ENCODE measurements at places on chromosomes 7 and 10. TPM values are rescaled to one million over a fixed set of nuclear protein-coding genes. Genes with fewer than 3 reads are reported as not detected.

DNA sequence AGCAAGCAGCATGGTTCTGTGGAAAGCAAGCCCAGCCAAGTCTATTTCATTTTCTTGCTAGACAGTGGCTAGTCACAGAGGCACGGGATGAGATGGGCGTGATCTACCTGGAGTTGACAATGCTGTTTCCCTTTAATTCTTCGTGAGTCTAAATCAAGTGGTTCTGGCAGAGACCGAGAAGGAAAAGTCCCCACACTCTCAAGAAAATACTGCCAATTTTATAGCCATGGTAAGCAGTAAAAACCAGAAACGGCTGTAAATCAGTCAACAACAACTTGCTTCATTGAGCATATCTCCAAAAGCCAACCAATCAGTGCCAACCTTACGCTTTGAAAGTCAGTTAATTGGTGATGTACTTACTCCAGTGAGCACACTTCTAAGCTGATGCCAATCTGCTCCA, 223.4 kb downstream of the SEC23IP start:
- H3K27ac ChIP-seq = no peak overlapping the region
- DNase-seq = no peak
- no peaks in the 10 kb centered on the region for H3K36me3 ChIP-seq
- no peaks in the 10 kb centered on the region for H3K4me1 ChIP-seq
- peaks cover 2% of the 10 kb centered on the region for H3K27me3 ChIP-seq
- no peak overlapping the region for H3K4me3 ChIP-seq

DNA sequence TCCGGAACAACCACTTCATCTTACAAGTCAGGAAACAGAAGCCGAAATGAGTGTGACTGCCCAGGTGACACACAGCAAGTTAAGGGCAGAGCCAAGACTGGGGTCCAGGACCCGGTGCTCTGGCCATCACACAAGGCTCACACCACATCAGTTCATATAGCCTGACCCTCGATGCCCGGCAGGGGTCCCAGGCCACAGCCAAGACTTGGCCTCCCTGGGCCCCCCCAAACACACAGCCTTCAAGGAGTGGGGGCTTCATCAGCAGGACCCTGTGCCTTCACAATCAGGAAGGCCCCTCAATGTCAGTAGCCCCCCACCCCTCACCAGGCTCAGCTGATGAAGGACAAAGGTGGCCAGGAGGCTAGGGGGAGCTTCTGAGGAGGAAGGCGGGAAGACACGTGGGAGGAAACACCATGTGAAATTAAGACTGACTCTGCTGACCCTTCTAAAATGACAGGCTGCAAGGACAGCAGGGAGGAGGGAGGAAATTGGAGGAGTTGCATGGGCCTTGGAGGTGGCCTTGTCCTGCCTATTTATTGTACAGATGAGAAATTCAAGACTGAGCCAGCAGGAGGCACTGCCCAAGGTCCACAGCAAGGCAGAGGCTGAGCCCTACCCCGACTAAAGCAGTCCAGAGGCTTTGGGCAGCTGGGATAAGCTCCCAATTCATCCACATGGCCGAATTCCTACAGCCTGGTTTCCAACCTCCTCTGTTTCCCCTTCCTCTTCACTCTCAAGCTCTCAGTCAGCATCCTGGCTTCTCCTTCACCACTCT, 216.1 kb upstream of the ZMIZ1 start:
- H3K4me1 ChIP-seq = peaks cover 21% of the 10 kb centered on the region
- peaks cover 18% of the 10 kb centered on the region for H3K27me3 ChIP-seq
- H3K4me3 ChIP-seq = no peak overlapping the region
- peak overlapping the region; percentile 48 for H3K27ac ChIP-seq
- DNase-seq = no peak

DNA sequence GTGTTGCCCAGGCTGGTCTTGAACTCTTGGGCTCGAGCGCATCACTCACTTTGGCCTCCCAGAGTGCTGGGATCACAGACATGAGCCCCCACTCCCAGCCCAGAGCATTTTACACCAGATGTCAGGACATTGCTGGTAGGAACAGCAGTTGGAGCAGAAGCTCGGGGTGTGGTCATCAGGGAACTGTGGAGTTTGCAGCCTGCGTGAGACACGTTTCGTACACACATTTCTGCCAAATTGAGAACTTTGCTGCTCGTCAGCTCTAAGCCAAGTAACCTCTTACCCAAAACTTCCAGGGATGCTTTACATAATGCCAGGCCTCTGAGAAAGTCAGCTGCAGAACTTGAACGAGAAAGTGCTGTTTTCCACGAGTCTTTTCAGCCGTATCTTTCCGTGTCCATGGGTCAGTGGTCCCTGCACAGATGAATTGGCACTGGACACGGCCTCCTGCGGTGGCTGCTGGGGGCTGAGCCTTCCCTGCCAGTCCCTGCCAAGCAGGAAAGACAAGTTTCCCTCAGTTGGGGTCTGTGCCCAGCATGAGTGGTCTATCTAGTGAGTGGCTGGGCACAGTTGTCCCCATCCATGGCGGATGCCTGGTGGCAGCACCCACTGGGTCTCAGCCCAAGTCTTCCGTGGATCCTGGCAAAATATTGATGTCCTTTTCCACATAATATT, 54.4 kb downstream of the DNAJB6 start:
- H3K27me3 ChIP-seq = no peaks in the 10 kb centered on the region
- H3K27ac ChIP-seq = peak overlapping the region; percentile 73
- H3K4me3 ChIP-seq = no peak overlapping the region
- no peaks in the 10 kb centered on the region for H3K36me3 ChIP-seq
- peaks cover 29% of the 10 kb centered on the region for H3K4me1 ChIP-seq

DNA sequence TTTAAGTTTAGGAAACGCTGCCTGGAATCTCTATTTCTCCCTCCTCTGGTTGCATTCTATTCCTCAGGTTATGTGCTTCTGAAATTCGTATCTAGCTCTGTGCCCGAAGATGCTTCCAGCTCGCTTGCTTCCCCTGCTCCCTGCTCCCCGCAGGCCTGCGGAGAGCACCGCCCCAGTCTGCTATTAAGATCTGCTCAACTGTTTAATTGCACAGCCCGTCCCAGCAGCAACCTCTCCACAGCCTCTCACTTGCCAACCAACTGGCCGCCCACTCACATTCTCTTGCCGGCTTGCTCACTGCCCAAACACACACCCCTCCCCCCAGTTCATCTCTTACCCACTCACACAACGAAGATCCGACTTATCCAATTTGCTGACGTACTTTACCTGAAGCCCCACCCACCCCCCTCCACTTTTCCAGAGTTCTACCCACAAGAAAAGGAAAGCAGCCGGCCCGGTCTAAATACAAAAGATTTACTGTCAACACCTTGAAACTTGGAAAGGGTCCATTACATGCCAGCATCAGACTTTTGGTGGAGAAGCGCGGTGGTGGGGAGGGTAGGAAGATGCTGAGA, 167.3 kb upstream of the KLF14 start:
- H3K36me3 ChIP-seq = peaks cover 7% of the 10 kb centered on the region
- H3K27ac ChIP-seq = no peak overlapping the region
- H3K27me3 ChIP-seq = peaks cover 6% of the 10 kb centered on the region
- H3K4me3 ChIP-seq = no peak overlapping the region
- no peak for DNase-seq
- H3K4me1 ChIP-seq = peaks cover 12% of the 10 kb centered on the region

DNA sequence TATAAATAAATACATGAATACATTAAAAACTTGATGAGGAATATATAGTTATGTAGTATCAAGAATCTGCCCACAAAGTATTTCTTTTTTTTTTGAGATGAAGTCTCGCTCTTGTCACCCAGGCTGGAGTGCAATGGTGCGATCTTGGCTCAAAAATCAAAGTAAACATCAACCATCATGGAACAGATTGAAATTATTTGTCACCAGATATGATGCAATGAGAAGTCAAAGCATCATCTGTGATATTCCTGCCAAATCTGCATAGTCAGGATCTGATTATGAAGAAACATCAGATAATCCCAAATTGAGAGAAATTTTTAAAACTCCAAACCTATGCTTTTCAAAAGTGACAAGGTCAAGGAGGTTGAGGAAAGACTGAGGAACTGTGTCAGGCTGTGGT, 5.1 kb upstream of the CYP2C18 start:
- no peak overlapping the region for H3K27ac ChIP-seq
- no peaks in the 10 kb centered on the region for H3K36me3 ChIP-seq
- DNase-seq = no peak
- H3K4me3 ChIP-seq = no peak overlapping the region
- H3K4me1 ChIP-seq = no peaks in the 10 kb centered on the region

DNA sequence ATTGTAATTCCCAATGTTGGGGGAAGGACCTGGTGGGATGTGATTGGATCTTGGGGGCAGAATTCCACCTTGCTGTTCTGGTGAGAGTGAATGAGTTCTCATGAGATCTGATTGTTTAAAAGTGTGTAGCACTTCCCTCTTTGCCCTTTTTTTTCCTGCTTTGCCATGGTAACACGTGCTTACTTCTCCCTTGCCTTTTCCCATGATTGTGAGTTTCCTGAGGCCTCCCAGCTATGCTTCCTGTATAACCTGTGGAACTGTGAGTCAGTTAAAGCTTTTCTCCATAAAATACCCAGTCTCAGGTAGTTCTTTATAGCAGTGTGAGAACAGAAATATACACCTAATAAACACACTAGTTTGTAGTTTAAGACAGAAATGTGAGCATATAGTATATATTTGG, 166.8 kb upstream of the MAGI2 start:
- no peak for DNase-seq
- H3K27ac ChIP-seq = no peak overlapping the region
- H3K36me3 ChIP-seq = no peaks in the 10 kb centered on the region
- H3K27me3 ChIP-seq = no peaks in the 10 kb centered on the region
- no peaks in the 10 kb centered on the region for H3K4me1 ChIP-seq
- no peak overlapping the region for H3K4me3 ChIP-seq

DNA sequence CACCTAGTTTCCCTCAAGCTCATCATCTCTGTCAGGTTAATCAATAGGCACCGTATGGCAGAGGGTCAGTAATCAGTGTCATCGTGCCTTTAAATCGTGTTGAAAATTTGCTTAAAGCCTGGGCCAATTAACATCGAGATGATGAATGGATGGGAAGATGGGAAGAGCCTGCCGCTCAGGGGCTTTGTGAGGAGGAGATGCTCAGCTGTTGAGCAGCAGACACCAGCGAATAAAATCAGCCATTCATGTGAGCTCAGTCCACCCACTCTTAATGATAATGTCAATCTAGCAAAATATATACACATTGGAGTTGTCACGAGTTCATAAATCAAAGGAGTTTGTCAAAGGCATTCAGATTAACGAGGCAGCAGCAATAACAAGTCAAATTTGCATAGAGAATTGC, 97.7 kb downstream of the BTRC start:
- peak overlapping the region; percentile 63 for H3K4me3 ChIP-seq
- H3K4me1 ChIP-seq = peaks cover 35% of the 10 kb centered on the region
- H3K36me3 ChIP-seq = no peaks in the 10 kb centered on the region
- peak overlapping the region; percentile 85 for H3K27ac ChIP-seq
- DNase-seq = peak; percentile 38

GRCh38 chr10:110710621-110711020, 66.5 kb downstream of the RBM20 start:
- H3K27ac ChIP-seq = no peak overlapping the region
- peaks cover 7% of the 10 kb centered on the region for H3K27me3 ChIP-seq
- H3K4me1 ChIP-seq = peaks cover 19% of the 10 kb centered on the region
- H3K36me3 ChIP-seq = peaks cover 4% of the 10 kb centered on the region
- no peak for DNase-seq

- H3K4me3 ChIP-seq = peak overlapping the region; percentile 62
- H3K4me1 ChIP-seq = peaks cover 69% of the 10 kb centered on the region
- DNase-seq = no peak
- H3K27me3 ChIP-seq = peaks cover 7% of the 10 kb centered on the region
Measured at GRCh38 chr10:80413271-80413996, 5.1 kb downstream of the PRXL2A start.

DNA sequence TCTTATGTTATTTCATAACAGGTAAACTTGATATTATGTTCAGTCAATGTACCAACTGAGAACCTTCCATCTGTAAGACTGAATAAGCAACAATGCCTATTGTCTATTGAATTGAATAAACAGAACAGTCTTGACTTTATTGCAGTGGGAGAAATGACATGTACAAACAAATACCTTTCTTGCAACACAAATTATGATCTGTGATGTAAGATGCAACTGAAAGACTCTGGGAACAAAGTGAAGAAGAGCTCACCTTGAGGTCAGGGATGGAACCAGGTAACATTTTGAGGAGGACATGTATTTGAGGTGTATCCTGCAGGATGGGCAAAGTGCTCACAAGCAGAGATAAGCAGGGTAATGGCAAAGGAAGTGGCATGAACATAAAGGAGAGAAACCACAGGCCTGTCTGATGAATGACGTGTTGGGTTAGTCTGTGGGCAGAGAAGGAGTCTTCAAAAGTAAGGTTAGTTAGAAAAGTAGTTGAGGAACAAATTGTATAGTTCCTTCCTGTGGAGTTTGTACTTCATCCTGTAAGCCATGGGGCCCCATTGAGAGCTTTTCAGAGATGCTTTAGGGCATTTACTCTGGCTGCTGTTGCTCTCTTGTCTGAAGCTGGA, 9.5 kb downstream of the PNLIPRP3 start:
- H3K36me3 ChIP-seq = no peaks in the 10 kb centered on the region
- H3K27ac ChIP-seq = no peak overlapping the region
- no peak overlapping the region for H3K4me3 ChIP-seq
- no peak for DNase-seq
- H3K4me1 ChIP-seq = no peaks in the 10 kb centered on the region
- H3K27me3 ChIP-seq = no peaks in the 10 kb centered on the region

- H3K4me3 ChIP-seq = no peak overlapping the region
- H3K27ac ChIP-seq = no peak overlapping the region
- peaks cover 17% of the 10 kb centered on the region for H3K4me1 ChIP-seq
- H3K36me3 ChIP-seq = peaks cover 12% of the 10 kb centered on the region
- H3K27me3 ChIP-seq = peaks cover 1% of the 10 kb centered on the region
- peak; percentile 78 for DNase-seq
Measured at GRCh38 chr7:22488643-22489462, 11.1 kb downstream of the STEAP1B start.

- H3K4me3 ChIP-seq = no peak overlapping the region
- no peak overlapping the region for H3K27ac ChIP-seq
- no peaks in the 10 kb centered on the region for H3K4me1 ChIP-seq
Measured at GRCh38 chr10:123559066-123559822, 106.9 kb upstream of the GPR26 start.

GRCh38 chr7:93715234-93715633, 140.7 kb upstream of the CALCR start:
- peaks cover 4% of the 10 kb centered on the region for H3K4me1 ChIP-seq
- no peaks in the 10 kb centered on the region for H3K27me3 ChIP-seq
- peak; percentile 81 for DNase-seq
- no peaks in the 10 kb centered on the region for H3K36me3 ChIP-seq
- H3K4me3 ChIP-seq = no peak overlapping the region

Gene CYP26C1
- total RNA-seq = 0.10 TPM

Gene FGFBP3
- 7.5 TPM for total RNA-seq

Gene METTL27
- 2.9 TPM for total RNA-seq

Gene SUGCT
- 1.2 TPM for total RNA-seq

Gene EPHB4
- 21.5 TPM for total RNA-seq

Gene CFAP46
- total RNA-seq = 5.2 TPM

Gene PLEKHS1
- not detected for total RNA-seq

Gene EVX1
- total RNA-seq = 7.1 TPM

Gene CCAR1
- 85.5 TPM for total RNA-seq

Gene SUN3
- not detected for total RNA-seq

Measured in glutamatergic neuron (in vitro differentiated cells).